ENCODE measurements at places on chromosomes 6 and 20.

DNA sequence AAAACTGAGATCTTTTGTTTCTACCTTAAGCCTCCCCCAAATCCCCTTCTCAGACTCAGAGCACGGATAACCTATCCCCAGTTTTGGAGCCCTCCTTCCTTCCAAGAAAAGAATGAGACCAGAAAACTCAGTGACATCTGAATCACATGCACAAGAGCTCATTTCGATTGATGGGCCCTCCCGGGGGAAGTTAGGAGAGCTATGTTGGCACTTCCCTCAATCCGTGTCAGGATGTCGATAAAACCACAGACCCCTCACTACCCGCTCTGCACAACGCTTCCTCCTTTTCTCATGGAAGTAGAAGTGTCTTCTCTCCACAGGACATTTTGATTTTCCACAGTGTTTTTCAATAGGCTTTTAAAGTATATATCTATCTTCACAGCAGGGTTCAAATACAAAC, 332.4 kb downstream of the HACE1 start:
- no peak for DNase-seq

DNA sequence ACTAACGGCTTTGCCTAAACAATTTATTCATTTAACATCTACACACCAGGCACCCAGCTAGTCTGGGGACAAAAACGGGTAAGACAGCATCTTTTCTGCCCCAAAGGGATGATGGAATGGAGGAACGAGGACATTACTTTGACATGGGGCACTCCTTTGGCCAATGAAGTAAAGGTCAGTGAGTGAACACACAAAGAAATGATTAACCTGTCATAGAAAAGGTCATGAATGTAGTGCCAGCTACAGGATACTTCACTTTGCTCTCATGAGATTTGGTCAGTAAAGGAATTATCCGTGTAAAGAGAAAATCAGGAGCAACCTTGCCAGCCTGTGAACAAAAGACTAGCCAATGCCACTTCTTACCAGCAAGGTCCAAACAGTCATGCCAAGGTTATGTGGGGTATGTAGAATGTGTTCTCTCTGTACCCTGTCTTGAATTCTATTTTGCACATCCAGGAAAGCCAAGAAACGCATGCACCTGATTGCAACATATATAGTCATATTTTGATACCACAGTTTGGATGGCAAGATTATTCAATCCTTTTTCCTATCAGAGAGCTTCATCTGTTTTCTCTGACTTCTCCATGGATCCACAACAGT, 145.3 kb downstream of the GMPR start:
- no peak for DNase-seq

- DNase-seq: no peak
These were observed 490 bp downstream of the MMUT start for GRCh38 chr6:49462599-49462926.

GRCh38 chr20:2183381-2183780, 81.8 kb downstream of the STK35 start:
- no peak for DNase-seq

DNA sequence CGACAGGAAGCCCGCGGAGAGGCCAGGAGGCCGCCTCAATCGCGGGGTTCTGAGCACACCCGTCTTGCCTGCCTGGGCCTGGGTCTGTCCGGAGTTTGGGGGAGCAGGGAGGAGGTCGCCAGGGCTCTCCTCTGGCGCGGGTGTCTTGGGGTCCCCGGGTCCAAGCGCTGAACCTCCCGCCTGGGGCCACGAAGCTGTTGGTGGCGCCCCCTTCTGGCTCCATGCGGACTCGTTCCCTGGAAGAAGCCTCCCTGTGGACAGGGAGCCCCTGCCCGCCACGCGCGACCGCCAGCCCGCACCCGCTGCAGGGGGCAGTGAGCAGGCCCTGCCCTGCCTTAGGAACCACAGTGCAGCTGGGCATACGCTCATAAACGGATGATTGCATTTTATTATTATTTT, 44.7 kb downstream of the MCUR1 start:
- no peak for DNase-seq

DNA sequence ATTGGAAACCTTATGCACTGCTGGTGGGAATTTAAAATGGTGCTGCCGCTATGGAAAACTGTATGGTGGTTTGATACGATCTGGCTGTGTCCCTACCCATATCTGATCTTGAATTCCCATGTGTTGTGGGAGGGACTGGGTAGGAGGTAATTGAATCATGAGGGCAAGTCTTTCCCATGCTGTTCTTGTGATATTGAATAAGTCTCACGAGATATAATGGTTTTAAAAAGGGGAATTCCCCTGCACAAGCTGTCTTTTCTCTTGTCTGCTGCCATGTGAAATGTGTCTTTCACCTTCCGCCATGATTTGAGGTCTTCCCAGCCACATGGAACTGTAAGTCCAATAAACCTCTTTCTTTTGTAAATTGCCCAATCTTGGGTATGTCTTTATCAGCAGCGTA, 4.9 kb downstream of the TAP2 start:
- DNase-seq: no peak

- no peak for DNase-seq
These were observed 8.7 kb downstream of the MAFB start for GRCh38 chr20:40680161-40680959.

GRCh38 chr6:142087950-142088857, 44.5 kb upstream of the GJE1 start:
- no peak for DNase-seq

GRCh38 chr6:111581957-111582356, 23.7 kb downstream of the TRAF3IP2 start:
- DNase-seq: no peak

- DNase-seq: no peak
These were observed 268.8 kb downstream of the TMEM242 start for GRCh38 chr6:157054531-157054979.

GRCh38 chr20:51331481-51331880, 211.0 kb downstream of the NFATC2 start:
- DNase-seq: no peak

GRCh38 chr6:25127076-25127837, 151.9 kb upstream of the CARMIL1 start:
- no peak for DNase-seq

GRCh38 chr20:32463642-32464400, 105.7 kb downstream of the ASXL1 start:
- no peak for DNase-seq

DNA sequence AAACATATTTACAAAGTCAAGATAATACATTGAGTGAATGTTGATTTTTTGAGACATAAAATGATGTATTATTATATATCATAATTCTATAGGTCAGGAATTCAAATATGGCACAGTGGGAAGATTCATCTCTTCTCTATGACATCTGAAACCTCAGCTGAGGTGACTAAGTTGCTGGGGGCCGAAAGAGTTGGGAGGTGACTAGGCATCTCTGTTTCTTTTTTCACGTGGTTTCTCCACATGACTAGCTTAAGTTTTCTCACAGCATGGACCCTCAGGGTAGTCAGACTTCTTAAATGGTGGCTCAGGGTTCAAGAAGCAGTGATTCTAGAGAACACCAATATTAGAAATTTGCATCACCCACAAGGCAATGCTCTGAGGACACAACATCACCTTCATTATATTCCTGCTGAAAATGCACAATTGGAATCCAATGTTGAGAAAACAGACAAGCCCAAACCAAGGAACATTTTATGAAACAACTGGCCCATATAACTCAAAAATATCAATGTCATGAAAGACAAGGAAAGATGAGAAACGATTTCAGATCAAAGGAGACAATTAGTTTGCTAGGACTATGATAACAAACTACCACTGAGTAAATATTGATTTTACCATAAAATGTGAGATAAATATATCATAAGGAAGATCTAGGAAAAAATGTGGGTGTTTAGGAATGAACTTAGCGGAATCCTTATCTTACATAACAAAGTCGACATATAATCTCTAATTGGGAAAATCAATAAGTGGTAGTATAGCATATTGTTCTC, 273.3 kb upstream of the IRAK1BP1 start:
- DNase-seq: no peak

DNA sequence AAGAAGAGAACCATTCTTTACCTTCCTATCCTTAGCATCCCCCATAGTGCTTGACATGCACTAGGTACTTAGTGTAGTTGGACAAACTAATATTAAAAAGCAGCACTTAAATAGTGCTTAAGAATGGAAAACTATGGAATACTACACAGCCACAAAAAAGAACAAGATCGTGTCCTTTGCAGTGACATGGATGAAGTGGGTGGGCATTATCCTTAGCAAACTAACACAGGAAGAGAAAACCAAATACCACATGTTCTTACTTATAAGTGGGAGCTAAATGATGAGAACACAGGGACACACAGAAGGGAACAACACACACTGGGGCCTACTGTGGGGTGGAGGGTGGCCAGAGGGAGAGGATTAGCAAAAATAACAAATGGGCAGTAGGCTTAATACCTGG, 66.8 kb downstream of the EPHA7 start:
- no peak for DNase-seq

- no peak for DNase-seq
These were observed 142.0 kb downstream of the DLL1 start for GRCh38 chr6:170148709-170149470.

DNA sequence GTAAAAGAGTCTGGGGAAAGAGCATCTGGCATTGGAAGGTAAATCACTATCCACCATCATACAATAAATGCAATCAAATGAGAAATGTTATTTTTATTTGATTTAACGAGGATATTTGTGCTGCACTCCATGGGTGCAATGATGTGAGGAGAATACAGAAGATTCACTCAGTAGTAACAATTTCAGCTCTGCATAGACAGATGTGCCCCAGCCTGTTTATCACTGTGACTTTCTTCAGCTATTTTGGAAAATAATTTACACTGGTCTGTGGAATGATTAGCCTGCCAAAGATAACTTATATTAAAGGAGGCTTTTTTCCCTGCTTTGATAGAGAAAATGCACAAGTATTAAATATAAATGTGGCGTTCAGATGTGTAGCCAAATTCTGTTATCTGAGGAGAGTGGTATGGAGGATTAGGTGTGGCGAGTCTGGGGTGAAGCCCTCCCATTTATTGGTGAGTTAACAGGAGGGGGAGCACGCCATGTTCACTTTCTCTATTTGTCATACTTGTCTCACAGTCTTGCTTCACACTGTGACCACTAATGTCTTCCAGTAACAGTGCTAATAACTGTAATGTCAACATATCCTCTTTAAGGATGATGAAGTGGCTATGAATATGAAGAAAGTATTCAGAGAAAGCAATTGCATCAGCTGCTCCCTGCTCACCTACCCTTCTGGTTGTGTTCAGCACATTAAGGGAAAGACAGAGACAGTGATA, 645.6 kb downstream of the MMUT start:
- DNase-seq: no peak

GRCh38 chr6:12291839-12292604, 1.9 kb downstream of the EDN1 start:
- DNase-seq: no peak
